ENCODE measurements at places on chromosomes 3 and 15.

DNA sequence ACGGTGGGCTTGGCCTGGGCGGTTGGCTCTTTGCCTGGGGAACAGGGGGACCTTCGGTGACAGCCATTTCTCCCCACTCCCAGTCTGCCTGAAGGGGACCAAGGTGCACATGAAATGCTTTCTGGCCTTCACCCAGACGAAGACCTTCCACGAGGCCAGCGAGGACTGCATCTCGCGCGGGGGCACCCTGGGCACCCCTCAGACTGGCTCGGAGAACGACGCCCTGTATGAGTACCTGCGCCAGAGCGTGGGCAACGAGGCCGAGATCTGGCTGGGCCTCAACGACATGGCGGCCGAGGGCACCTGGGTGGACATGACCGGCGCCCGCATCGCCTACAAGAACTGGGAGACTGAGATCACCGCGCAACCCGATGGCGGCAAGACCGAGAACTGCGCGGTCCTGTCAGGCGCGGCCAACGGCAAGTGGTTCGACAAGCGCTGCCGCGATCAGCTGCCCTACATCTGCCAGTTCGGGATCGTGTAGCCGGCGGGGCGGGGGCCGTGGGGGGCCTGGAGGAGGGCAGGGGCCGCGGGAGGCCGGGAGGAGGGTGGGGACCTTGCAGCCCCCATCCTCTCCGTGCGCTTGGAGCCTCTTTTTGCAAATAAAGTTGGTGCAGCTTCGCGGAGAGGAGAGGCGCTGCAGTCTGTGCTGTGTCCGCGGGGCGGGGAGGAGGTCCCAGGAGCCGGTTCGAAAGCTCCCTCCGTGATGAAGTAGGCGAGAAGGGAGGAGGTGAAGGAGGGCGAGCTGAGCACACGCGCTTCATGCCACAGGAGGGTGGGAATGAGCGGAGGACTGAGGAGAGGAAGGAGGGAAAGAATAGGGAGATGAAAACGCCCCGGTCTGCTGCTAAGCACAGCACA is 9.6 kb downstream of the CLEC3B start:
- DNase-seq: peak; percentile 48

DNA sequence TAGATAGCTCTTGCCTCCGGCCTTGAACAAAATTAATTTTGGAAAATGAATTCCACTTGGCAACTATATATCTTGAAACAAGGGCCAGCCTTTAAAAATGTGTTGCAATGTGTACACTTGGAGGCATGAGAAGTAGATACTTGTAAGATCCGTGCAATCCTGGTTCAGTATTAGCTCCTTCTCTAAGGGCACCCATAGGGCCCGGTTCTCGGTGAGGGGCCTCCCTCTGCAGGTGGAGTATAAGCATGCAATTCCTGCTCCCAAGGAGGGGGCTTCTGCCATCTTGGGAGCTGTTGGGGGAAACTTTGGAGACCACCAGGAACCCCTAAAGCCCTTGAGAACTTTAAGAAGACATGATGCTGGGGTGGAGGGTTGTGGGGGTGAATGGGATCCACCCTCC is 388.7 kb upstream of the RGMA start:
- no peak for DNase-seq

- DNase-seq: peak; percentile 68
Measured at GRCh38 chr3:94004301-94004910, 24.0 kb downstream of the STX19 start.

- DNase-seq: peak; percentile 8
Measured at GRCh38 chr3:110752307-110752706, 319.3 kb upstream of the NECTIN3 start.

DNA sequence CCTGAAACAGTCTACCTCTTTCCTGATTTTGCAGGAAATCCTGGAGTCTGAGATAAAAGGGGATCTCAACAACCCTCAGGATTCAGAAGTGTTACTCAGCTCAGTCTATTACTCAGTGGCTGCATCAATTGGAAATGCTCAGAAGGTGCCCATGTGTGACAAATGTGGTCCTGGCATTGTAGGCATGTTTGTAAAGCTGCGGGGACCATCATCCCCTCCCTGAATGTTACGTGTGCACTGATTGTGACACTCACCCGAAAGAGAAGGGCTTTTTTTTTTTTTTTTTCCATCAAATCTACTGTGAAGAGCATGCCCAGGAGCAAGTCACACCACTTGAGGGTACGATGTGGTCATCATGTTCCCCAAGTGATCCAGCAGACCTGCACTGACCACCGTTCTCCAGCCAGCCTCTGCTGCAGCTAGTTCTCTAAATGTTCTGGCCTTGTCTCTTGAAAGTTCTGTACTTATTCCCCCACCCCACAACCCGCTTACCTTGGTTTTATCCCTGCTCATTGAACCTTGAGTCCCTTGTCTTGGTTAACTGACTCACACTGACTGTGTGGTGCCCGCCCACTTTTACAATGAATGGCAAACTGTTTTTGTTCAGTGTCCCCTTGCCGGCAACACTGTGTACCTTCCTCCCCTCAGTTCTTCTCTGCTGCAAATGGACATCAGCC is 19.8 kb downstream of the ST3GAL6 start:
- no peak for DNase-seq

GRCh38 chr3:47000198-47000815 is 20.8 kb downstream of the NBEAL2 start:
- DNase-seq: no peak

DNA sequence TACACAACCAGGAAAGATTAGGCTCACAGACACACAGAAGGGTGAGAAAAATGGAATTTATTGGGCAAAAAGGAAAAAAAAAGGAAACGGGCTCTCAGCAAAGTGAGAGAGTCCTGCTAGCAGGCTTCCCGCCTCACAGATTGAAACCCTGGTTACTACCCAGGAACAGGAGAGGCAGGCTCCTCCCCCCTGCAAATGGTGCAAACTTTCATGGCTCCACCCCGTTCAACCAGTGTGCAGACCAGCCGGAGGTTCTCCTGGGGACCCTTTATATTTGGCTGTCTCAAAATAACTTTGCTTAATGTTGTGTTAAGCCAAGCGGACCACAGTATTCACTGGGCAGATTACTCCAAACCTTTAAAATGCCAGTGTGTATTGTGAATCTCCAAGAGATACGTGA is 40.3 kb downstream of the IL1RAP start:
- DNase-seq: no peak

DNA sequence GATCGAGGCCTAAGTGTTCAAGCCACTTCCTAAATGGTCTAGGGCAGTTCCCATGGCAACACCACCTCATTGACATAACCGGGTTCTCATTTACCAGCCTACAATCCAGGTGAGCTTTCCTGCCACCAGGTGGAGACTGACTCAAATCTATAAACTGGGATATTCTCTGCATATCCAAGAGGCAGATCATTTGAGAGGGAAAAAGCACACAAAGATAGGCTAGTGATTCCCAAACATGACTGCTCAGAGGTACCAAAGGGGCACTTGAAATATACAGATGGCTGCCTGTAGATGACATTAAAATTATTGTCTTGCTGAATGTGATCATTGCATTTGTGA is 141.3 kb upstream of the PROK2 start:
- DNase-seq: peak; percentile 4

GRCh38 chr3:146390957-146391356 is 78.4 kb downstream of the PLSCR2 start:
- peak; percentile 89 for DNase-seq

DNA sequence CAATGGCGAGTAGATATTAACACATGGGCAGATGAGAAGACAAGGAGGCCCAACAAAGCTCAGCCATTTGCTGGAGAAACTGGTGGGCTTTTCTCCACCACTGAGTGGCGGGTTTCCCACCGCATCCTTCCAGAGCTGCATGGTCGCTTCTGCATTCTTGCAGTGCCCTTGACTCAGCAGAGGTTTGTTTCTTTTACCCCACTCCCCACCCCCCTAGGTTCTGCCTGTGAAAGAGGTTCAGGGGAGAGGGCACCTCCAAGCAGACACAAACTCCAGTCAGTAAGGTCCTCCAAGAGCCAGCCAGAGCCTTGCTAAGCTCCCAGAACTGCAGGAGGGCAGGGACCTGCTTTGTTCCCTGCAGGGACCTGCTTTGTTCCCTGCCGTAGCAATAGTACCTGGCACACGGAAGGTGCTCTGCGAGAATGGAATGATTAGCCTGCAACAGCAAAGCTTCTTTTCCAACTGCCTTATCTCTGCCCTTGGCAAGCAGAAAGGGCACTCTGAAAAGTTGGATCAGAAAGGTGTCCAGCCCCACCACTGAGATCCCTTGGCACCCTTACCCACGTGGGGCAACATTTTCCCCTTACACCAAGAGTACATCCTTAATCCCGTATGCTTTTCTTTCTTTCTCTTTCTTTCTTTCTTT is 1.4 kb downstream of the PAQR5 start:
- DNase-seq: no peak

GRCh38 chr15:51374131-51374530 is 32.7 kb downstream of the GLDN start:
- DNase-seq: no peak

GRCh38 chr3:57791245-57791644 is 35.1 kb downstream of the SLMAP start:
- no peak for DNase-seq

DNA sequence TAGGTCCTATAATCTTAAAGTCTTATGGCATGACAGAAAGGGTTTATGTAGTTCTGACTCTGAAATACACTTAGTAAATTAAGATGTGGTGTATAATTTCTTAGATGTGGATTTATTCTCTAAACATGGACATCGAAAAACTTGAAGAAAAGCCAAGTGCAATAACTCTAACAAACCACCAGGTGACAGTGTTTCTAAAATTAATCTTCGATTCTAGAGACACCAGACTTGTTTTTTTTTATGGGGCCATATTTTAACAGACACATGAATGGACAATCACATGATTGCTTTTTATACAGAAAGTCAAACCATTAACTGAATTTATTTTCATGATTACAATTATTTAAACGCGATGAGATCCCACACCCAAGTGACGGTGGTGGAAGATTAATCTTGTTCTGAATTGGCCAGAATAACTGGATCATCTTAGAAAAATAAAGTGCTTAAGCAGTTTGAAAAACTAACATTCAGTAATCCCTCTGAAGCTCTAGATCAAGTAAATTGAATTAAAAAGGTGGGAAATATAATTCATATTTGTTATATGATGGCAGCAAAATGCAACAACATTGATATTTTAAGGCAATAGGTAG is 305.1 kb downstream of the LSAMP start:
- DNase-seq: peak; percentile 40

DNA sequence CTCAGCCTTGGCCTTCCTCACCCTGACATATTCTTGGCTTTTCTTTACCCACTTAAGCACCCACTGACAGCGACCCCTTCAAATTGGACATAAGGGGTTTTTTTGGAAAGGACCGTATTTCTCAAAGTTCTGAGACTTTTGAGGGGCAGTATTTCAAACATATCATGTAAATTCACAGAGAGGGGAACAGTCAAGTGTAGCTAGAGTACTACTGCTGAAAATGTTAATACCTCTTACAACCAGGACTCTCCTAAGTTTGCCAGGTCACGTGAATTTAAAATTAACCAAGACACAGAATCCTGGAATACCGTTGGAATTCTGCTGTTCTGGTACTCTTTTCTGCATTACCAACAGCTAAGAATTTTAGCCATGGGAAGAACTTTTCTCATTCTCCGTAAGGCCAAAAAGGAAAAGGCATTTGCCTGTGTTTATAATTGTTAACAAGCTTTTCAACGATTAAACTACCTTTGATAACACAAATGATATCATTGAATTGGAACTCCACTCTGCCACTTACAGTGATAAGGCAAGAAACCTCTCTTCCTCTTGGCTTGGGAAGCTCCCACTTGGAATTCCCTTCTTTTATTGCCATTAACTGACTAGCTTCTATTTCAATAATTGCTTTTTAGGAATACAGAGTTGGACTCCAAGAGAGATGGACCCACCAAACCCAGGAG is 597 bp upstream of the GBE1 start:
- DNase-seq: peak; percentile 8

- DNase-seq: no peak
Measured at GRCh38 chr3:181728470-181729340, 17.0 kb downstream of the SOX2 start.

DNA sequence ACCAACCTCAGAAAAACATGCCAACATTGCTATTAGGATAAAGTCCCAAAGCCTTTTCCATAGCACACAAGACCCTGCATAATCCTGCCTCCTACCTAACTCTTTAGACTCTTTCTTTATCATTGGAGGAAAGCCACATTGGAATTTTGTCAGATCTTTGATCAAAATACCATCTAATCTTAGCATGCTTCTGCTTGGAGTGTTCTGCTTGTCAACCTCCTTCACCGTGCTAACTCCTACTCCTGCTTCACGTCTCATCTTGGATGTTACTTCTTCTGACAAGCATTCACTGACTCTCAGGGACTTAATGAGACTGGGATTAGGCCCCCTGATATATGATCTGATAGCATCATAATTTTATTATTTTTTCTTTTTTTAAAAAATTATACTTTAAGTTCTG is 7.4 kb upstream of the GLCE start:
- DNase-seq: no peak

- no peak for DNase-seq
Measured at GRCh38 chr3:151351648-151352047, 22.3 kb upstream of the P2RY13 start.

DNA sequence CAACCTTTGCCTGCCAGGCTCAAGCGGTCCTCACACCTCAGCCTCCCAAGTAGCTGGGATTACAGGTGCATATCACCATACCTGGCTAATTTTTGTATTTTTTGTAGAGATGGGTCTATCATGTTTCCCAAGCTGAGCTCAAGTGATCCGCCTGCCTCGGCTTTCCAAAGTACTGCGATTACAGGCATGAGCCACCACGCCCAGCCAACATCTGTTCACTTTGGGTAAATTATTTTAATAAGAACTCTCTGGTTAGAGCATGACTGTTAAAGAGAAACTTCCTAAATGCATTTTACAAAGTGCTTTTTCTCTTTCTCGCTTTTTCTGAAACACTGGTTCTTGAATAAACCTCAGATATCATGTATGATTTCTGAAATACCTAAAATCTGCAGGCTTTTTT is 172.5 kb downstream of the PTPRG start:
- no peak for DNase-seq

DNA sequence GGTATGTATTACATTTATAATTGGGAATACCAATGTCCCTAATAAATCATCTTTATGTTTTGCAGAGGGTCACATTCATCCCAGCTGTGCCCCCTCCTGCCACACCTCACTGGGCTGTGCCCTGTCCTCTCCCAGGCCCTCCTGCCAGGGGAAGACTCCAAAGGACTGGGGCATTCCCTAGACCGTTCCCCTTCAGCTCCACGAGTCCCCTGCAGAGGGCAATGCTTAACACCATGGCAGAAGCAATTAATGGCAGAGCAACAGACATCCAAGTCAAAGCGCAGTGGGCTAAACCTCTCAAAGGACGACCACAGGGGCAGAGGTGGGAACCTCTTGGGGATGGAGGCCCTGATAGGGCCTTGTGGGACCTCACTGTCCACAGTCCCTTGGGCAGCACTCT is 71.3 kb upstream of the SEC13 start:
- no peak for DNase-seq
